Activated T-cell treated with anti-CD3 and anti-CD28 coated beads, Interleukin-2, amount 50 U/mL, for 4 hours (primary cell): ENCODE measurements at places on chromosomes 12 and 14.

GRCh38 chr12:109169262-109169661, 52.9 kb downstream of the ACACB start:
- DNase-seq, result no peak

DNA sequence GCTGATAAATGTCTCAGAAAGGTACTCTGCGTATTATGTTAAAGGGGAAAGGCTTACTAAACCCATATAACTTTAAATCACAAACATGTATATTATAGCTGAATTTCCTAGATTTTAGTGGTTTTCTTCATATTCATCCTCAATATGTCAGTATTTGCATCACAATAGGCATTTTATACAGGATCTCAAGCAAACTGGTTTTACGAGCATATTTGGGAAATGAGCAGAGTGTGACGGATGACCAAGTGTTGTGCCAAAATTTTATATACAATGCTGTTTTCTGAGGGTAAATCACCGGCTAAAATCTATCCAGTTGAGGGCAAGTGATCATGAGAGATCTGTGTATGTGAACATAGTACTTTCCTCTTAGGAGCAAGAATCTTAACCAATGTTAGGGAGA, 8.4 kb downstream of the CPM start:
- no peak for DNase-seq

DNA sequence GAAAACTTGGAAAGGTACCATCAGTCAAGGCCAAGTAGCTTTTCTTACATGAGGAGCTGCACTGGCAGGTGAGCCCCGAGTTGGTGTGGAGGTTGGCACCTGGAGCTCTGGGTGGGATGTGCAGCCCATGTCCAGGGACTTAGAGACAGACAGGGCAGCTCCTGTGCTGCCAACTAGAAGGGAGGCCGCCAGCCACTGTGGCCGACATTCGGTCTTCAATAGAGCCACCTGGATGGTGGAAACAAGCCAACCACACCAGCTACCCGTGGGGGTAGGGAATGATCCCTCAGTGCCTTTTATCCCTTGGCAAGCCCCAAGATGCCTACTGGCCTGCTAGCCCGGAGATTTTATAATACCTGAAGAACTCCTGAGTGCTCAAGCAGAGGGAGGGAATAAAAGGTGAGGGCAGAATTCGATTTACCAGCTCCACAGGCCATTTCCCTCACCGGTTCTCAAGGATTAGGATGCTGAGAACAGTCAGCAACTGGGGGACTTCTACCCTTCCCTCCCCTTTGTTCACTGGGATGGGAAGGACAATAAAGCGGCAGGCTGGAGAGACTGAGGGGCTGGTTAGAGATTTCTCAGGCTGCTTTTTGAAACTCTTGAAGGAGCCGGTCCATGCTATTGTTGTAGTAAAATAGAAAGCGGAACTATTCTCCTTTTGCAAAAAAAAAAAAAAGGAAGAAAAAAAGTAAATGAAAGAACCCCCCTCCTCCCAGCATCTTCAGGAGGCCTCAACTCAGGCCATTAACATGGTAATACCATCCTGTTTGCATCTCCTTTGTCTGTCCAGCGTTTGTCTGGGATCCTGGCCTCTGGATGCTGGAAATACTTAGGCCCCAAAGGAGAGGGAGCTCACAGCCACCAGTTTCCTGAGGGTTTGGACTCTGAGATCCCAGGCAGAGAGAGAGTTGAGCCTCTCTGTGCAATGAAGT, 321.6 kb downstream of the ZFP36L1 start:
- no peak for DNase-seq

GRCh38 chr12:32446316-32447119, 47.2 kb downstream of the FGD4 start:
- no peak for DNase-seq

DNA sequence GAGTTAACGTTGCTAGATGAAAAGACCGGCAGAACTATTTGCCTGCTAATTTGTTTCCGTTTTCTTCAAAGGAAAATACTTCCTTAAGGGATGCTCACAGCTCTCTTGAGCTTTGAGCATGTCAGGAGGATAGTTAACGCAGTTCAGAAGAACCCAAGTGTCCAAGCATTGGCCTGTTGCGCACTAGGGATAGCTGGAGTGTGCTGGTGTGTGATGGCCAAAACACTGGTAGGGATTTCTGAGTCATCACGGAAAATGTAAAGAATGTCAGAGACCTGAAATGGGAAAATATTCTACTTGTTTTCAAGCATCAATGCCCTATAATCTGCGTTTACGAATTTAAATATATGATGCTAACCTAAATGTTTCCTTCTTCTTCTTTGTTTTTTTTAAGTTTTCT, 97.8 kb downstream of the VRK1 start:
- DNase-seq, result no peak

- no peak for DNase-seq
These were observed 272.8 kb upstream of the FAR2 start for GRCh38 chr12:28876196-28876798.

GRCh38 chr14:73721101-73721821, 7.1 kb upstream of the PNMA1 start:
- DNase-seq, result no peak
